ENCODE measurements at places on chromosomes 6 and 20.
A peak's percentile ranks its signal among the peaks of the same experiment; 100 is the strongest.

GRCh38 chr6:26200918-26201721, 113.9 kb downstream of the HFE start:
- DNase-seq: no peak

DNA sequence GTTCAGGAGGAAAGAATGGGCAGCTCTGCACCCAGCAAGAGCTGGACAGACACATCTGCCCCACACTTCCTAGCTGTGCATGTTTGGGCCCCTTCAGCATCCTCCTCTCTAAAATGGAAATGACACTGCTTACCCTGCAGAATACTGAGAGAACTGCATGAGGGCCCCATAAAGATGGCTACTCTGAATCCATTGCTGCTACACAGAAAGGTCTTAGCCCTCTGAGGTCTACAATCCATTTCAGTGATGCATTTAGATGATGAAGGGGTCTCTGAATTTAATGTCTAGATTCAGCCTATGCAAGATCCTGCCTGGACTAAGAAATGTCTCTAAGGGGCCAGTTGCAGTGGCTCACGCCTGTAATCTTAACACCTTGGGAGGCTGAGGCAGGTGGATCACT, 11.3 kb downstream of the BMP7 start:
- DNase-seq: no peak

- DNase-seq: no peak
Observed at GRCh38 chr6:136102991-136103688, 147.0 kb downstream of the MTFR2 start.

GRCh38 chr6:33170176-33171015, 21.9 kb downstream of the COL11A2 start:
- DNase-seq: no peak

- DNase-seq: no peak
Observed at GRCh38 chr6:36721369-36722140, 23.9 kb downstream of the RAB44 start.

- no peak for DNase-seq
Observed at GRCh38 chr6:4849226-4850022, 73.2 kb downstream of the CDYL start.

DNA sequence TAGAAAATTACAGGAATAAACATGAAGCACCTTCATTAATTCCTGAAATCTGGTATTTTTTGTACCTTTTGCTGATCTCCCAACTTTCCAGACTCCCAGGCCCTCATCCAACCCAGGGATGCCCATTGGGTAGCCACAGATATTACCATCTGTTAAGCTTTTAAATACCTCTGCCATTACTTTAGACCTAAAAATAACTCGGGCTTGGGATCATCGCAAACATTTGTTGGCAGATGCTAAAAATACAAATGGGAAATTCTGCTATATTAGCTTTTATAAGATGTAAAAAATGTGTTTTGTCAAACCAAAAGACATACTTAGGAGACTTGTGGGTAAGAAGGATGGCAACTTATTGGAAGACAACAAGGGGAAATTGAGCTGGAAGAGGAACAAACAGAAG, 376.1 kb downstream of the CENPW start:
- DNase-seq: no peak

GRCh38 chr6:75196081-75196687, 9.7 kb downstream of the COL12A1 start:
- DNase-seq: no peak

DNA sequence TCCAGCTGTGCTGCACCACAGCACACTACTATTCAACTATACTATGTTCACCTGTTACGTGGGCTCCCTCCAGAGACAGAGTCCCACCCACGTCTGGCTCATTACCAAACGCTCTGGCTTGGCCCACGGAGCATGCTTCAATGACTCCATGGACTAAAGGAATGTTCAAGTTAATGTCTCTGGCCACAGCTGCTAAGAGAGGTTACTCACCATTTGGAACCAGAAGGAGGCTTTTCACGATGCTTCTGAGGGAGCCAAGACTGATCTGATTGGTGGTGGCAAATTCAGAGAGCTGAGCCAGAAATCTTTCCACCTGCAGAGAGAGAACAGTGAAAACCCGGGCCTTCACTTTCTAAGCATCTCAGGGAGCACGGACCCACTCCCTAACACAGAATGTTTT, 15.6 kb downstream of the COMMD7 start:
- DNase-seq: no peak

- no peak for DNase-seq
Observed at GRCh38 chr6:118932421-118932820, 2.5 kb downstream of the MCM9 start.

- DNase-seq: no peak
Observed at GRCh38 chr6:34424200-34425131, 1.4 kb downstream of the RPS10 start.

DNA sequence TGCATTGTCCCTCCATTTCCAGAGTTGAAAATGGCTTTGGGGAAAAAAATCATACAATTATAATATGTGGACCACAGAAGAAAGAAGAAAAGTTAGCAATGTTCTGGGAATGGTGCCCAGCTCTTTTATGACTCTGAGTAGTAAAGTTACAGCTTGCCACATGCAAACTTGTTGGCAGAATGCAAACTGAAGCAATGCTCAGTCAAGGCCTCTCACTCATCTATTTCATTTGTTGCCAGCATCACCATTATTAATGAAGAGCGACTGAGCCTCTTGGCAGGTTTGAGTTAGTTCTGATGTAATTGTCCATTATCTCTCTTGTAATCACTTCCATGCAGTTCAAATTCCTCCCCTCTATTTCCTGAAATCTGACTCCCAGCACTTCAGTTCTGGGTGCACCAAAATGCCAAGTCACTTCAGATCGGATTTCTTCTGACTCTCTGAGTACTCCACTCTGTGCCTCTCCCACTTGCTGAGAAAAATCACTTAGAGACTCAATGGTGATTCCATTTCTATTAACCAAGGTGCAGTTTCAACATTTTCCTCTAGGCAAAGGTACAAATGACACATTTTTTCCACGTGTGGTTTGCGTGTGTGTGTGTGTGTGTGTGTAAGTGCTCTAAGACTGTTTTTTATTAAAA, 154.4 kb upstream of the STMND1 start:
- DNase-seq: no peak

GRCh38 chr20:16368645-16369292, 204.5 kb downstream of the KIF16B start:
- peak; percentile 23 for DNase-seq

Data from Caco-2 (cell line).